Neural crest cell (in vitro differentiated cells): ENCODE measurements at places on chromosomes 7 and 10. TPM values are rescaled to one million over a fixed set of nuclear protein-coding genes. Genes with fewer than 3 reads are reported as not detected.

CYREN gene
- total RNA-seq: 70.4 and 75.5 TPM in 2 replicates

UPK3B gene
- 0.77 TPM in 1 of 2 replicates, not detected in the other for total RNA-seq

FZD8 gene
- total RNA-seq: 3.5 and 3.7 TPM in 2 replicates

NUB1 gene
- total RNA-seq: 32.6 and 33.2 TPM in 2 replicates

SPAG6 gene
- total RNA-seq: 1.5 and 1.6 TPM in 2 replicates

LEP gene
- not detected in 2 replicates for total RNA-seq

ABLIM1 gene
- 35.8 and 40.2 TPM in 2 replicates for total RNA-seq

SYT15 gene
- 1.4 and 1.6 TPM in 2 replicates for total RNA-seq

TEX36 gene
- not detected in 2 replicates for total RNA-seq

SFMBT2 gene
- total RNA-seq: 7.0 and 8.8 TPM in 2 replicates

CRTAC1 gene
- total RNA-seq: 0.82 and 1.1 TPM in 2 replicates

CYP3A5 gene
- total RNA-seq: not detected in 2 replicates

NPY gene
- not detected in 2 replicates for total RNA-seq

ACHE gene
- total RNA-seq: 1.7 and 2.0 TPM in 2 replicates

PRLHR gene
- not detected in 2 replicates for total RNA-seq

CPN1 gene
- total RNA-seq: not detected in 2 replicates

TMEM229A gene
- 10.3 and 10.9 TPM in 2 replicates for total RNA-seq

RTKN2 gene
- 27.5 and 29.2 TPM in 2 replicates for total RNA-seq

CYP3A7 gene
- not detected in 2 replicates for total RNA-seq

ELMO1 gene
- total RNA-seq: 6.8 and 7.4 TPM in 2 replicates

MKLN1 gene
- total RNA-seq: 45.7 and 47.5 TPM in 2 replicates

TCAF2 gene
- 0.09 and 0.11 TPM in 2 replicates for total RNA-seq

GNB2 gene
- total RNA-seq: 215 and 229 TPM in 2 replicates

C10orf105 gene
- total RNA-seq: 0.12 and 0.20 TPM in 2 replicates

GPR26 gene
- total RNA-seq: not detected in 2 replicates

MARVELD1 gene
- 52.3 and 52.8 TPM in 2 replicates for total RNA-seq

BTBD16 gene
- not detected in 2 replicates for total RNA-seq

LBX1 gene
- total RNA-seq: 1.0 and 1.1 TPM in 2 replicates

CDNF gene
- 1.1 and 1.5 TPM in 2 replicates for total RNA-seq

ACSL5 gene
- not detected in 2 replicates for total RNA-seq

LAMB4 gene
- 0.11 and 0.16 TPM in 2 replicates for total RNA-seq

CD36 gene
- 0.23 and 0.40 TPM in 2 replicates for total RNA-seq

HIPK2 gene
- 61.5 and 67.3 TPM in 2 replicates for total RNA-seq

TMEM26 gene
- total RNA-seq: 0.05 and 0.23 TPM in 2 replicates

CDK1 gene
- 92.8 and 94.7 TPM in 2 replicates for total RNA-seq

AKR1C2 gene
- total RNA-seq: 3.8 and 3.9 TPM in 2 replicates

SVOPL gene
- not detected in 2 replicates for total RNA-seq

EVX1 gene
- total RNA-seq: 0.79 and 0.80 TPM in 2 replicates

NCOA4 gene
- total RNA-seq: 78.6 and 78.7 TPM in 2 replicates

EGR2 gene
- total RNA-seq: 14.2 and 14.4 TPM in 2 replicates
